ENCODE measurements at places on chromosomes 12 and 14. TPM values are rescaled to one million over a fixed set of nuclear protein-coding genes. Genes with fewer than 3 reads are reported as not detected.

DNA sequence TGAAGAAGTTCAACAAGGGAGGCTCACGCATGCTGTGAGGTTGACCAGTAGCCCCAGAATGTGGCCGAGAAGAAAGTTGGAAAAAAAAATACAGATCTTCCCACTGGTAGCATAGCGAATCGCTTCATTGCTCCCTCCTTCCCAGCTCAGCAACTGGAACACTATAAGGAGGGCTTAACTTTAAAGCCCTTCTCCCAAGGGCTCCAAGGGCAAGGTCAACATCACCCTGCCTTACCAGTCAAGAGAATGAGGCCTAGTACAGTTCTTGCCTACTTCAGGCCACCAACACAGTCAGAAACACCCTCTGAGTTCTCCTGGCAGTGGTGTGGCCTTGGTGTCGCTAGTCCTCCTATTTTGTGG is 14.4 kb downstream of the OXA1L start:
- no peak for DNase-seq

- no peak for DNase-seq
Observed at GRCh38 chr14:30996892-30997659, 28.4 kb upstream of the AP4S1 start.

- no peak for DNase-seq
Observed at GRCh38 chr12:54228471-54228870, 39.7 kb upstream of the SMUG1 start.

DNA sequence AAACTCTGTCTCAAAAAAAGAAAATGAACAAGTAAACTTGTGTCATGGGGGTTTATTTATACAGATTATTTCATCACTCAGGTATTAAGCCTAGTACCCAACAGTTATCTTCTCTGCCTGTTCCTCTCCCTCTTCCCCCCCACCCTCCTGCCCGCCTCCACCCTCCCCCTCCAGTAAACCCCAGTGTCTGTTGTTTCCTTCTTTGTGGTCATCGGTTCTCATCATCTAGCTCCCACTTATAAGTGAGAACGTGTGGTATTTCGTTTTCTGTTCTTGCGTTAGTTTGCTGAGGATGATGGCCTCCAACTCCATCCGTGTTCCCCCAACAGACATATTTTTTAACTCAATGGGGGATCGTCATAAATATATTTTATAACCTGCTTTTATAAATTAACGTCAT is 12.3 kb downstream of the IL31 start:
- DNase-seq: no peak

- DNase-seq: no peak
Observed at GRCh38 chr12:116492703-116493324, 66.4 kb upstream of the MAP1LC3B2 start.

DNA sequence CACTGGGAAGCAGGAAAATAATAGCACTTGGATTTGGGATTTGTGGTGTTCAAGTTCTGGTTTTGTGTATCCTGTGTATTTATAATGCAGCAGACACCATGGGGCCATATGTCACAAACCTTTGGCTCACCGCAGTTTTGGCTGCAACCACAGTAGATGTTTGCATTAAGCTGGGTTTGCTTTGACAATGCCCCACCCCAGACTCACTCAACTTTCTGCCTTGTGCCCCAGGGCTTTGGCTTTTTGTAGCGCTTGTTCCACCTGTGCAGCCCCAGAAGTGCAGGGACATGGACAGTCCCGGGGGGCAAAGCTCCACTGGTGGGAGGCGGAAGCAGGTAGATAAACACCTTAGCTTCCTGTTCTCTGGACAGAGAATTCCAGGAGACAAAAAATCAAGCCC is 446.9 kb downstream of the MED13L start:
- DNase-seq: no peak

Gene FAM90A1
- polyA plus RNA-seq: 0.19 TPM

Gene ACVRL1
- 35.1 TPM for polyA plus RNA-seq

Gene RASSF9
- polyA plus RNA-seq: 1.4 TPM

Gene CPM
- polyA plus RNA-seq: 10.7 TPM

Data from heart left ventricle (tissue), 16 donors.